A172 (cell line): ENCODE measurements at places on chromosomes 2 and 18.

DNA sequence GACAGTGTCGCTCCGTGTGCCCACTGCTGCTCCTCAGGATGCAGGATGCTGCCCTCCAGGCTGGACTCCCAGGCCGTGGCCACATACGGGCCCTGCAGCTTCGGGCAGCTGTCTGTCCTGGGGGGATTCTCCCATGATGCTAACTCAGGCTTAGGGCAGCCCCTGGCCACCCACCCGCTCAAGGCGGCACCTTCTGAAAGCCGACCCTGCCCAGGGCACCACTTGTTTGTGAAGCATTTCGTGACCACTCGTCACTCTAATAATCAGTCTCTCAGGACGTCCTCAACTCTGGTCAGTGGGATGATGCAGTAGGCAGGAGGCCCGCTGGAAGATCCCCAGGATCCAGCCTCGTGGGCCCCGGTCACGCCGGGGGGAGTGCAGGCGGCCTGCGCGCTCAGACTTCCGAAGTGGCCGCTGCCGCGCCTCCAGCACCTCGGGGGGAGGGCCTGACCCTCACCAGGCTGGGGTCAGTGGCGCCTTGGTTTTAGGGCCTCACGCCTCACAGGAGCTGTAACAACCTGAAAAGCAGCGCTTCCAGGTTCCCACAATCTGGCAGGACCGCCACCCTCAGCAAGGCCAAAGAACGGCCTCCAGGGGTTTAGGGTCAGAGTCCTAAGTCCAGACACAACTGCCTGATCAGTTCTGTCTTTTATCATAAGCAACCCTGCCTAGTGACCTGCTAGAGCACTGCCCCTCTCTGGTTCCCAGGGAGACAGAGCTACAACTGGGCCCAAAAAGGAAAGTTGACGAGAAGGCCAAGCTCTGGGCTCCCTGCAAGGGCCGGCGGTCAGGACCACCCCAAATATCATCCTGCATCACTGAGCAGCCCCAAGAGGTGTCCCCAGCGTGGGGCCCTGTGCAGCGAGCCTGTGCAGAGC, 53.0 kb downstream of the EIPR1 start:
- no peak for DNase-seq

DNA sequence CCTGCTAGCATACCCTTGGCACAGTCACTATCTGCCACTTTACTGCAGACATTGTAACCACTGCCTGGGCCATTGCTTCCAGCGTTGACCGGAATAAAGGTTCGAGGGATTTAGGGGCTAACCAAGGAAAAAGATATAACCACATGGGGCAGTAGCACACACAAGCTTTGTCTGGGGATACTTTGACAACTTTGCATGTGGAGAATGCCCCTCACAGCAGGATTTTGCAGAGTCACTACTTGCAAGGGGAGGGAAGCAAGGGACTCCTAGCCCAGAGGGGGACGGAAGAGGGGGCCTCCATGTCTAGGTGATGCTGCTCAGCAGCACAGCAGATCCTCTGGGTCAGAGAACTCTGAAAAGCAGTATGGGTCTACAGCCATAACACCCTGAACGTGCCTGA, 138.7 kb downstream of the SPP2 start:
- DNase-seq: no peak

DNA sequence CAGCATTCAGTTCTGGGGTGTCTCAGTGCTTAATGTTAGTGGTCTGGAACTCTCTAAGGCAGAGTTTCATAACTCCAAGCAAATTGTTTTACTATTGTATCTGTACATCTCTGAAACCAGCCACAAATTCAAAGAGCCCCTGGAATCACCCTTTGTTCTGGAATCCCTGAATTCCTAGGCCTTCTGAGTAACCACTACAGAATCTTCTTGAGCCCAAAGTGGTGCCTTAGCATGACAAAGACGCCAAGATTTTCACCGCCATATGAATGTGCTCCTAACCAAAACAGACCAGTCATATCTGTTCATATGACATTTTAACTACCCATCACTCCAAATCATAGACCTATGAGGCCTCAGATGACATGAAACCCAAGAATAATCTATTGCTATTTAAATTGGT, 668.1 kb downstream of the EPHA4 start:
- no peak for DNase-seq

GRCh38 chr2:172412984-172413492, 14.3 kb upstream of the ITGA6 start:
- DNase-seq: no peak

DNA sequence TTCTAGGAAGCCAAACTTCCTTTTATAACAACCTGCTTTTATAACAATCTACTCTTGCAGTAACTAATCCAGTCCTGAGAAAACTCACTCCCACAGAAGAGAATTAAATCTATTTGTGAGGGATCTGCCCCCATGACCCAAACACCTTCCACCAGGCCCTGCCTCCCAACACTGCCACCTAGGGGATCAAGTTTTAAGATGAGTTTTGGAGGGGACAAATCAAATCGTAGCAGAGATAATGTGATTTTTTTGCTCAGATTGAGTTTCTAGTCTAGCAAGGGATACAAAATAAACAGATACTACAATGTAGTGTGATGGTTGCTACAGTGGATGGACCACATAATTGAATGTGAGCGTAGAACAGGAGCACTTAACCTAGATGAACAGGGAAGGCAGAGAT, 52.2 kb downstream of the NCOA1 start:
- no peak for DNase-seq

DNA sequence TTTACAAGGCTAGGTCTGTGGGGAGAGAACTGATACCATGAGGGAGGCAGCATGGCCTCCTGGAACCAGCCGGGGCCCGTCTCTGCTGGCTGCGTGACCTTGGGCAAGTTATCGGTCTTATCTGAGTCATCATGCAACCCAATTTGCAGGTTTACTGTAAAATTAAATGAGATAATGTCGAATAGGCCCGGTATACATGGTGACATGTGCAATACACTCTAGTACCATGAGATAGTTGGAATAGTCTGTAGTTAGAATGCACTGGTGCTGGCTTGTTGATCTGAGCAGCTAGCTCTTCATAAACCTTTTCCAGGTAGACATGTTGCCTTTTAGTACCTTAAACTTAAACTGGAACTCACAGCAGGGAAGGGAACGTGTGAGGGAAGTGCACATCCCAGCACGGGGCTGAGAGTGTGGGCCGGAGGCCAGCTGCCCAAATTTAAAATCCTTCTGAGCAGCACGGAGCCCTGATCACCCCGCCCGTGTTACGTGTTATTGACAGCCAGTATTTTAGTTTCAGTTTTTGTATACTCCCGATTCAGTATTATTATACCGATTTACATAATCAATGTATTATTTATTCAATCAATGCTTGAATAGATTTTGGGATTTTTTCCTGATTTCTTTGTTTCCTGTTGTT, 72.4 kb upstream of the HS6ST1 start:
- no peak for DNase-seq

GRCh38 chr2:14572633-14573032, 59.9 kb upstream of the LRATD1 start:
- DNase-seq: no peak

- no peak for DNase-seq
Observed at GRCh38 chr2:121532347-121532766, 1.7 kb downstream of the RNU4ATAC start.

DNA sequence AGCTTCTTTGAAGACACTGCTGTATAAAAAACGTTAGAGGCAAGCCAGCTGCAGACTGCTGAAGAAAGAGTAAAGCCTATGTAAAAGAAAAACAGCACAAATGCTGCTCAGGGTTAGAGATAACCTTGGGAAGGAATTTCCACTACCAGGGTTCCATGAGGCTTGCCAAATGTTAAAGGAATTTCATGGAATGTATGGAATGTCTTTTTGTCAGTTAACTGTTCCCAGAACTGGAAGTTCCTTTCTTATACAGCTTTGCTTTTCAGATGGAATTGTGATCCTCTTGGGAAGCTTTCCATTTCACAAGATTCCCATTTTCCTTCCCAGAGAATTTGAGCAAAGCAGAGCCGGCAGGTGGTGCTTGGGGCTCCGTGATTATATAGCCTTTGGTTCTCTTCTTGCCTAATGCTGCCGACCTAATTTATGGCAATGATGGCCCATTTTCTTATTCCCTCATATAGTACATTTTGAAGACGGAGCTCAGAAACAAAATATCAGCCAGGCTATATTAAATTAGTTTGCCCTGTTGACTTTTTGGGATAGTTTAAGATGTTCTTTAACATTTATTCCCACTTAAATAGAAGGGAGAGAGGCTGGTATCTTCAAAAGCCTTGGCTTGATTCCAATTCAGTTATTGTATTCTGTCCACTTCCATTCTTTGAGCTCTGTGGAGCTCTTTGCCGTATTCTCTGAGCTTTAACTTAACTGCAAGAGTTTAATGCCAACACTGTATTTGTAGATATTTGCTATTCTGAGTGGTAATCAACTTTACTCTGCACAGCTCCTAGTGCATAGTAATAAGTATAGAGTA, 162.3 kb downstream of the PHLPP1 start:
- peak; percentile 74 for DNase-seq

- DNase-seq: no peak
Observed at GRCh38 chr2:126781806-126782205, 116.9 kb upstream of the TEX51 start.

- DNase-seq: no peak
Observed at GRCh38 chr2:200264631-200265030, 41.9 kb upstream of the SPATS2L start.

GRCh38 chr2:7020468-7020867, 103.3 kb downstream of the RNF144A start:
- DNase-seq: no peak

- DNase-seq: no peak
Observed at GRCh38 chr2:157938556-157938955, 62.4 kb upstream of the ACVR1 start.
